GOT3 (cell line): ENCODE measurements at places on chromosomes 6 and 20.

DNA sequence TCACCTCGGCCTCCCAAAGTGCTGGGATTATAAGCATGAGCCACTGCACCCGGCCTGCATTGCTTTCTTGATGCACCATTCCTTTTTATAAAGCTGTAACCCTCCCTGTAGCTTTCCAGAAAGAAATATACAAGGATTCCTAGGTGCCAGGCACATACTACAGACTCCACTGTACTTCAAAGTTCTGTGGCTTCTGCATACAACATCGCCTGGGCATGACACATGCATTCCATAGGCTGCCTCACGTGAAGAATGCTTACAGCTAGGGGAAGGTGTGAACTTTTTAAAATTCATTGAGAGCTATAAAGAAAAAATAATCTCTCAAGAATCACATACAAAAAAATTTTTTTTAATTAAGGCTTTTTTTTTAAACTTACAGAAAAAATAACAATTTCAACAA lies 50.2 kb downstream of the TRAM2 start:
- no peak for DNase-seq

- DNase-seq = no peak
Observed at GRCh38 chr6:3523271-3523670, 66.4 kb upstream of the SLC22A23 start.

DNA sequence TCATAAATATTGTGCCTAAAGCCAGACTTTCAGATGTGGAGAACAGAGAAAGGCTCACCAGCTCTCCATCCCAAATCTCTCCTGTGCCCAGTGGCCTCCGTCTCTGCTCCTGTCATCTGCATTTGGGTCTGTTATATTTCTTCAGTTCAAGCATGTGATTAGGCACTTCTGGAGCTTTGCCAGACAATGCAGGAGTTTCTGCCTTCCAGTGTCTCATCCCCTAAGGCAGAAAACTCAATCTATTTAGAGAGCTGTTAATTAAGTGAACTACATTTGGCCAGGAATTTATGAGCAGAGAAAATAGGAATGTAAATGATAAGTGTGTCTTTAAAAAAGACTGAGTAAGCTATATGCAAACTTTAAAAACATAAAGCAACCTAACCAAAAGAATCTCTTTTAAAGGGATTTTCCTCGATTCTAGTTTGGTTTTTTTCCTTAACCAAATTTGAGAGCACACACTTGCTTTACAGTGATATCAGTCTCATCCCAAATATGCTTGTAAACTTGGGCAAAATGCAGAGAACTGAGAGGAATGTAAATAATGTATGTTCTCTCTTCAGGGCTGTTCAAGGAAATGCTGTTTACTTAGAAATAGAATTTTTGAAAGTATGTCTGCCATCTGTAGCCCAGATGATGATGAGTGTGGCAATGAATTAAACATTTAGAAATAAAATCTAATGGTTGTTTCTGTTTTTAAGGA lies 113.9 kb downstream of the ELOVL4 start:
- DNase-seq = no peak

DNA sequence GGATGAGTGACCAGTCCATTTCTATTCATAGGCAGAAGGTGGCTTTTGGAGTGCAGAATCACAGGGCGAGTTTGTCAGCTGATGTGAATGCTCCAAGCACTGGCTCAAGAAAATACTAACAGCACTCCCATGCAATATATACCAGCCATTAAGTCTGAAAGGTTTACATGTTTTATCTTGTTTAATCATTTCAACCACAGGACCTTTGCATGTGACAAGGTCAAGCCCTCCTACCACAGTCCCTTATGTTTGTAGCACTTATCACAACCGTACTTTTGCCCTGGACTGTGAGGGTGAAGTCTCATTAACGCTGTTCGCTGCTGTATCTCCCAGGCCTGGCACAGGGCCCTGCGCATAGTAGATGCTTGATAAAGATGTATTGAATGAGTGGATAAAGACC lies 99.3 kb upstream of the PMEPA1 start:
- DNase-seq = no peak

DNA sequence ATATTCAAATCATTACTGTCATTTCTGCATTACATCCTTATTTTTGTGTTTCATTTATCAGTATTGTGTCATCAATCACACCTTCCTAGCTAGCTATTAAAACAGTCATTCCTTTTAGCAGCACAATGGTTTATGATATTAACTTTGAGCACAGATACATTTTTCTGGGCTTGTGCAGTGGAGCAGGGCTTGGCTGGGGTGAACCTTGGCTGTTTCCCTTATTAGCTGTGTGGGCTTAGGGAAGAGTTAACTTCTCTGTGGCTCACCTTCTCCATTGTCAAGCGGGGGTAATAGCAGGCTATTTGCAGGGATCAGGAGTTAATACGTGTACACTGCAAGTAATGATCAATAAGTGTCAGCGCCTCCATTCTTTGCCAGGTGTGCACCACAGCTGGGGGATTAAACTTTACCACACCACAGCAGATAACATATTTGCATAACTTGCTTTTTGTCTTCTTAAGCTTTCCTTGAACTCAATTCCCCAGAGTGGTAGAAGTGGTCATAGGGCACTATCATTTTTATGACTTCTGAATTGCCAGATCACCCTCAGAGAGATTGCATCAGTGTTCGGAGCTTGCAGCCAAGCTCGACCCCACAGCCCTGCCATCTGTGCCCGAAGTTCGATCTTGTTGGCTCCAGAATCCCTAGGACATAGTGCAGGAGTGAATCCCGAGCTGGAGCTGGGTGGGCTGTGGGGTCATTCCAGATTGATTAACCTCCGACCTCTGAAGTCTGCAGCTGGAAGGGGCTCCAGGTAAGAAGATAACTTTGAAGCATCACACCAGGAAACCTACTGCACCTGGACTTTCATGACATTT lies 1.5 kb upstream of the PYGB start:
- no peak for DNase-seq

DNA sequence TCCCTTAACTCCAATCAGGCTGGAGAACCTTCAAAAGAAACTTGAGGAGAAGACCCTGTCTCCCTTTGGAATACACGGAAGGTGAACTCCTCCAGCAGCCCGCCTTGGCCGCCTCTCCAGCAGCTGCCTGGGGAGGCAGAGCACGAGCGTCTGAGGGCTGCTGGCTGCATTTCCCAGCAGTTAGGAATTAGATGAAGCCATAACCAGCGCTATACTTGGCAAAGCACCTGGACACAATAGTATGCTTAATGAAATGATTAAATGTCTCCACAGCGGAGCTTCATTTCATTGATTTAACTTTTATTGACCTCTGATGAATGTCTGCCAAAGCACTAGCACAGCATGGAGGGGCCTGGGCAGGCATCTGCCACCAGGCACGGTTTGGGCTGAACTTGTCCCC lies 73.5 kb downstream of the TMEM242 start:
- no peak for DNase-seq

GRCh38 chr6:96235927-96236326 lies 220.2 kb downstream of the FUT9 start:
- no peak for DNase-seq

DNA sequence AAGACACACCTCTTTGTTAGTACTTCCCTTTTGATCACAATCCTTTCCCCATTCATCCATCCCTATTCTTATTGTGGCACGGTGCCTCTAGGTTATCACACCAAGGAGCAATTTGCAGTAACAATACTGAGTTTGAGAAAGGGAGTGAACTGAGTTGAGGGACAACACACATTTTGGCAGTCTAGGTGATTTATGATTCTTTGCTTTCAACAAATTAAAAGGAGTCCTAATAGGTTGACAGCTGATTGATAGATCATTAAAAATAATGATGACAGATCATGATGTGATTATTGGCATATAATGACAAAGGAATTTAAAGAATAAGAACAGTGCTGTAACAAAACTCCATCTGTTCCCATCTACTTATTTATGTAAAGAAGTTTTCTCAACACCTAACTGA lies 36.7 kb downstream of the IMPG1 start:
- no peak for DNase-seq

GRCh38 chr6:84908304-84908904 lies 144.0 kb upstream of the TBX18 start:
- no peak for DNase-seq

DNA sequence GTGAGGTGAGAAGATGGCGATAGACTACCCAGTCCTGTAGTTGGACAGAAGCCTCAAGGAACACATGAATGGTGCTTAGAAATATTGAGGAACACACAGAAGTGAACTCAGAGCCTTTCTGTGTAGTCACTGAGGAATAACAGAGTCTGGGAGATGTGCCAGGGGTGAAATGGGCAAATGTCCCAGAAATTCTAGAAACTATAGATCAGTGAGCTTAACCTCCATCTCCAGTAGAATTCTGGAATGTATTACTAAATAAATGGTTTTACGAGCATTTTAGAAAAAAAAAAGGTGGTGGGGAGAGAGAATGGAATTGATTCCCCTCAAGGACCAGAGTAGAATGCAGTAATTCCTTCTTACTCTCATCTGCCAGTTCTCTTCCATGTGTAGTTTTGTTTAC lies 380.0 kb downstream of the LMBRD1 start:
- DNase-seq = no peak

GRCh38 chr20:63456429-63457284 lies 15.8 kb downstream of the KCNQ2 start:
- DNase-seq = no peak

- DNase-seq = no peak
Observed at GRCh38 chr6:44201200-44201599, 15.5 kb upstream of the MYMX start.

DNA sequence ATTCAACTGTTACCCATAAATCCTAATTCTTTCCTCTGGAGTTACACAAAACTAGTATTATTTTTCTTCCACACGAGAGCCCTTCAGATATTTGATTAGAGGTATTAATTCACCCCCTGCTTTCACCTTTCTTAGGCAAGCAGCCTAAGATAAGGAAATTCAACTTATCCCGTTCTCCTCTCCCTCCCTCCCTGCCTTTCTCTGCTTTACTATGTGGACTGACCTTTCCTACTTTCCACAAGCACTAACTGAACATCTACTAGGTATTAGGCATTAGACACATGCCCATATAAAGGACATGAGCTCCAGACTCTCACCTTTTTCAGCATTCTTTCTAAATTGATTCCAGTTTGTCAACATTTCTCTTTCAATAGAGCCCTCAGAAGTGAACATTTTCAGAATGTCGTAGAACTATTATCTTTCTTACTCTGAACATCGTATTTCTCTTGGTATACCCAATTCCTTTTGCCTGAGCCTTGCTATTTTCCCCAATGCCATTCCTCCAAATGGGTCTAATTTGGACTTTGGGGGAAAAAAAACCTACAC lies 16.5 kb downstream of the ELOVL2 start:
- DNase-seq = no peak

DNA sequence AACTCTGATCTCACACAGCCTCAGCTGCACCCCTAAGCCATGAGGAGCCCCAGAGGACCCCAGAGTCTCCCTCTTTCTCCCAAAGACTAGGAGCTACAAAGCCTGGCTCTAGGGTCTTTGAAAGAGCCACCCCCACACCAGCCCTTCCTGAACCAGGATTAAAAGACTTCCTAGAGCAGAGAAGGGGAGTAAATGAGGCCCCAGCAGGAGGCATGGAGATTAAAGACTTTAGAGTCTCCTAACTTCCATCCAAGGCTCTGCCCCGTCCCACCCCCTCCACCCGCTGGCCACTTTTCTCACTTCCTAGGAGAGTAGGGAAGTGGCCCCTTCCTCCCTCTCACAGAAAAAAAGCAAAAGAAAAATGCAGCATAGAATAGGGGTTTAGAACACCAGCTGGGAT lies 1.7 kb downstream of the PREX1 start:
- DNase-seq = no peak

DNA sequence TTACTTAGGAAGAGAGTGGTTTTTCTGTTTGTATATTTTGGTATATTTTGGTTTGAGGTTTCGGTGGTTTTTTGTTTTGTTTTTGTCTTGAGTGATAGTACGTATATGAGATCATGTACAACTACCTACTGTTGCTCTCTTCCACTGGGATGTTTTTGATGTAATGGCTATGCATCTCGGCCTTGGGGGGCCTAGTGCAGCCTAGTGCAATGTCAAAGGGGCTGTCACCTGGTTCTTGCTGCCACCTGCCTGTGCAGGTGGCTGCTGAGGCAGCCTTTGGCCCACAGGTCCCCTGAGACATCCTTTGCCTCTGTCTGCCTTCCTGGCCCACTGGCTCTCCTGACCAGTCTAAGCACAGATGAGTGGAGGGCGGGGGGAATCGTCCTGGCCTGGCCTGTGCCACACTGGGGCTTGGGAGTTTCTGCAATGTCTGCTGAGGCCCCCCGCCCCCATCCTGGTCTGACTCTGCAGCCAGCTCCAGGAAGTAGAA lies 546.6 kb downstream of the CD83 start:
- DNase-seq = no peak

DNA sequence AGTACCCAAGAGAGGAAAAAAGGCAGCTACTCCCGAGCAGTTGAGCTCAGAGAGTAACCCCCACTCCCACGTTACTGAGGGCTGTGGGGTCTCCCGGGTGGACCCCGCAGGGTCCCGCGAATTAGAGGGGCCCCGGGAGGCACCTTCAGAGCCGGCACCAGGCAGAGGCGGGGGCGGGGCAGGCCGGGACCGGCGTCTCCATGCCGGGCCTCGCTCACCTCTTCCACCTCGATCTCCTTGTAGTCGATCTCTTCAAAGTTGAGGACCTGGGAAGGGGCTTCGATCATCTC lies 381 bp downstream of the MAP3K7 start:
- no peak for DNase-seq
